ENCODE measurements at places on chromosomes 11 and 22.
A peak's percentile ranks its signal among the peaks of the same experiment; 100 is the strongest.

DNA sequence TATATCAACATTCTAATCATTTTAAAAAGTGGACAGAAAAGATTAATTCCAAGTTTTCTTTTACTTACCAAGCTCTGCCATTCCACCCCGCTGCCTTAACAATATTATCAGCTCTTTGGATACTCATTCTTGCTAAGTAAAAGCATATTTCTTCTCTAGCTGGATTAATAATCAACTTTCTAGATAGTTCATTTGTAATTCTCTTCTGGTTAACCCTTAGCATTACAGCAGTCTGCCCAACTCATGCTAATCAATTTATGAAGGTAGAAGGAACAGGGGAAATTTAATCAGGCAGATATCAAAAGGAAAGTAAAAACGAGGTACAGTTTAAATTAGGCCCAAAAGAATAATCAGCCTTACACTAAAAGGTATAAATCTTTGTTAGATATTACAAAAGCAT, 41.0 kb upstream of the SOX6 start:
- no peak for DNase-seq

DNA sequence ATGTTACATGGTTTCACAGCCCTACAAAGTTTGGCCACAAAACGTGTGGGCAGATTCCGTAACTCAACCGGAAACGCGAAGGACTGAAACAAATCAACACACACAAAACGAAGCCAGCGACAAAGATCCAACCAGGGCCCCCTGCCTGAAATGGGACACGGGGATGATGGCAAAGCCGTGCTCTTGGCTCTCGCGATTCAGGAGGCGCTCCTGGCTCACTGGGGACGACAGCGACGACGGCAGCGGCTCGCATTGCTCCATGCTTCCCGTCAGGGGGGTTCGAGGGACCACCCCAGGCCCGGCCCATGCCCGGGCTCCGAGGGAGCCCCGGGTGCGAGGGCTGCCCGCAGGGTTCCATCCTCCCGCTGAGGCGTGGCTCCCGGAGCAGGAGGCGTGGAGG, 4786.8 kb upstream of the OR11H1 start:
- no peak for DNase-seq

DNA sequence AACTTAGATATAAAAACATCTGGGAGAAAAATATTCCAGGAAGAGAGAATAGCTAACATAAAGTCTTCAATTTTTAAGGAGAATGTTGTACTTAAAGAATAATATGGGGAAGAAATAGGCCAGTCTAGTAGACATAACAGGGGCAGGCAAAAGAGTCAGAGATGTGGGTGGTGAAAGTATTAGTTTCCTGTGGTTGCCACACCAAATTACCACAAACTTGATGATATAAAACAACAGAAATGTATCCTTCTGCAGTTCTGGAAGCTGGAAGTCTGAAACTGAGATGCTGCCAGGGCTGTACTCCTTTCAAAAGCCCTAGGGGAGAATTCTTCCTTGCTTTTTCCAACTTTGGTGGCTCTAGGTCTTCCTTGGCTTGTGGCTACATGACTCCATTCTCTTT, 1309.7 kb downstream of the LRRC4C start:
- no peak for DNase-seq

- DNase-seq: no peak
Measured at GRCh38 chr22:39489094-39490068, 12.7 kb upstream of the MIEF1 start.

DNA sequence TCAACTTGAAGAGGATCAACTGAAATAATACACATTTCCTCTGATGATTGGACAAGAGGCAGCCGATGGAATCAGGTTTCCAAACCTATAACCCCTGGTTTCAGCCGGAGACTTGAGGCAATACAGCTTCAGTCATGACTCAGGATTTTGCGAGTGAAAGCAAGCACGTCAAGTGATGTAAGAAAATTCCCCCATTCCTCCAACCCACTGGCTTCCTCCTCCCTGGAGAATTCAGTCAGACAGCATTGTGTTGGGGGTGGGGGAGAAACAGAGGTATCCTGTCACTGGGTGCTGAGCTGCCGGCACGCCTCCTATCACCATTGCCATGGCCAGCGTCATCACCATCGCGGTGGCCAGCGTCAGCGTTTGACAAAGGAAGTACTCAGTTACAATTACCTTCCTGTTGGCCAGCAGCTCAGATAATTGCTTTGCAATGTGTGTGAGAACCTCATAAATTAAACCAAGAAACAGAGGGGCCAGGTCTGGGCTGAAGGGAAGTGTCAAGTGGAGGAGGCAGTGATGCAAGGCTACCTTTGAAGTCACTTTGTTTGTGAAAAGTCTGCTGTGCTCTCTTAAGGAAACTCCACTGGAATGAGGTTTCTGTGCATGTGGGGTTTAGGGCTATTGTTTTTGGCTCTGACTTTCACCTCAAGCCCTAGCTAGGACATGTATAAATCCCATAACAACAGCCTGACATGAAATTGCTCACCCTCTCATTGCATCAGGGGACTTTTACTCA, 50.2 kb downstream of the LIF start:
- DNase-seq: peak; percentile 95

GRCh38 chr11:74347381-74347780, 35.9 kb upstream of the P4HA3 start:
- DNase-seq: peak; percentile 60

- no peak for DNase-seq
Measured at GRCh38 chr11:68750195-68751003, 921 bp downstream of the TESMIN start.

DNA sequence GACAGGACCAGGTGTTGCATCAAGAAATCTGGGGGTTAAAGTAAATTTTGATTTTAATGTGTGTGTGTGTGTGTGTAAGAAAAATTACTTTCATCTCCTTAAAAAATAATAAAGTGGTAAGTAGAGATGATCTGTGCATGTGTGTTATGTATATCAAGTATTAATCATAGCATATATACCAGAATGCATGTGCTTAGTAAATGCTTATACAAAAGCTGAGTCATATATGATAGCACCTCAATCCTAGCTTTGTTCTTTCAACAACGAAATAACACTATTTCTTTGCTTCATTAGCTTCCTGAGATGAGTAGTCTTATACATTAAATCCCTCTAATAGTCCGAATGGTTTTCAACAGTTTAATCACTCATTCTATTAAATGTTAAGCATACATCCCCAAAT, 899.6 kb upstream of the ANO3 start:
- DNase-seq: no peak

DNA sequence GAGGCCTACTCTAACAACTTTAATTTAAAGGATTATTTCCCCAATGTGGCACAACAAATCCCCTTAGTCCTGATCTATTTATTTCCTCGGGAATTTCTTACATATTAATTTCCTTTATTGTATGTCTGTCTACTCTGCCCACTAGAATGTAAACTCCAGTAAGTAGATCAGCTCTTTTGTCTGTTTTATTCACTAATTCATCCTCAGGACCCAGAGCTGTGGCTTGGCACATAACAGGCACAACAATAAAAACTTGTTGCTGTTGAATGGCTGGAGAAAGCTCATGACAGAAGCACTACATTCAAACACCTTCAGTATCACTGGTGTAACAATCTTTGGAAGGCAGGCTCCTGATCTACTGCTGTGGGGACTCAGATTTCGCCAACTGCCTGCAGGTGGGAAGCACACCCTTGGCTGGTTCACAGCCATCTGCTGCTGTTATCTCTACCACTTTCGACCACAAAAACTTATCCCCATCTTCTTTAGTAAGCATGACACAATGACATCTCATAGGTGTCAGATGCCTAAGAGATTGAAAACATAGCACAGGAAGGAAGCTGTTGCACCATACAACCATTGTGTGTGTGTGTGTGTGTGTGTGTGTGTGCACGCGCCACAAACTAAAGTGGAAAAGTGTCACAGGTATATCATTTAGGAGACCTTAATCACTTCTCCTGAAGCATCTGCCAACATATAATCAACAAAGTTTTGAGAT, 11.9 kb downstream of the HIRA start:
- no peak for DNase-seq

GRCh38 chr11:20501252-20501651, 98.2 kb upstream of the SLC6A5 start:
- no peak for DNase-seq

DNA sequence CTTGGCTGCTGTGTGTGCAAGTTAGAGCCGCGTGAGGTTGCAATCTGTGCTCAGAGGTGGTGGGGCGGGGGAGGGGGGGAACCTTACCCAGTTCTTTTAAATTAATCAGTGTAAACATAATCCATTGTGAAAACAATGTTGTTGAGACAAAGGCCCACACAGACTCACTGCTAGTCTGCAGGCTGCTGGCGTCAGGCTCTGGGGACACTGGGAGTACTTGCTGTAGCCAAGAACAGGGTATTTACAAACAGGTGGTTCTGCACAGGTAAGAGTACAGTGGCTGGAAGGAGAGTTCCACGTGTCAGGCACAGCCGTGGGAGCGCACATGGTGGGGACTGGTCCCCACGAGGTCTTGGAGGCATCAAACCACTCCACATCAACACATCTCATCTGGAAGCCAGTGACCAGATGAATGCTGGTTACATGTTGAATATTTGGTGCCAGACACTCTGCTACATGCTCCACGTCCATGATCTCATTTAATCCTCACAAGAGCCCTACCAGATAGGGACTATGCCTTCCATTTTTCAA, 27.4 kb downstream of the SCUBE1 start:
- no peak for DNase-seq

DNA sequence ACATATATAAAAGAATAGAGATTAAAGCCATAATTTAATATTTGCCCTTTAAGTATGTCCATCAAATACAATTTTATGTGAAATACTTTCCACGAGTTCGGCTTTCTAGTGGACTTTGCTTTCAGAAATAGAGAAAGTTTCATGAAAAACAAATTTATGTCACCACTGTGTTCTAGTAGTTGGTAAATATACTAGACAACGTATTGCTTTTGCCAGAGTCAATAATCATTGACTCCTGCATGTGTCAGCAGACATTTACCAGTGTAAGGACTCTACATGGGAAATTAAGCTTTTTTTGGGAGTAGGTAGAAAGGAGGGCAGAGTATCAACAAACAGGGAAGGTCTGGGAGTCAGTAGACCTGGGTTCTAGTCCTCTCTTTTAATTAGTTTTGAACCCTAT, 32.3 kb upstream of the CAT start:
- no peak for DNase-seq

GRCh38 chr11:9651899-9652748, 11.8 kb upstream of the SWAP70 start:
- peak; percentile 84 for DNase-seq

DNA sequence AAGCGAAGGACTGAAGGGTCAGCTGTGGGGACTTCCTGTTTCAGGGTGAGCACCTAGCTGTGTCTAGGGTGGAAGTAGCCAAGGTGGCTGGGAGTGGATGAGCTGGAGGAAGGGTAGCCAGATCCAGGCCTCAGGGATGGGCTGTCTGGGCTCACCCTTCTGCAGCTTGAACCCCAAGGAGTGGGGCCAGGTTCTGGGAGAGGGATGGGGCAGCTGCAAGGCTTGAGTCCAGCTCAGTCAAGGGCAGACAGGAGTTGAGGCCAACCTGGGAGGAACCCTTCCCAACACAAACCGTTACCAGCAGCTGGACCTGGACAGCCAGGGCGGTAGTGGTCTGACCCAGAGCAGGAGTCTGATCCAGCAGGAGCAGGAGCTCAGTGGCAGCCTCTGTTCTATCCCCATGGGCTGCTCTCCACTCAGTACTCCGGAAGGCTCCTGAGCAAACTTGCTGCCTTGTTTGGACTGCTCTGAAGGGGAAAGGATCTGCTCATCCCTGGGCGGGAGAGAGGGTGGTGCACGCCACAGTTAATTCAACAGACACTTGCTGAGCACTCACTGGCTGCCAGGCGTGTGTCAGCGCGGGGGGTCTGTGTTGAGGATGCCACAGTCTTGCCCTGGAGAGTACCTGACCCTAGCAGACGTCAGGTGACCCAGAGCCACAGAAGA, 53.8 kb upstream of the THY1 start:
- DNase-seq: no peak

DNA sequence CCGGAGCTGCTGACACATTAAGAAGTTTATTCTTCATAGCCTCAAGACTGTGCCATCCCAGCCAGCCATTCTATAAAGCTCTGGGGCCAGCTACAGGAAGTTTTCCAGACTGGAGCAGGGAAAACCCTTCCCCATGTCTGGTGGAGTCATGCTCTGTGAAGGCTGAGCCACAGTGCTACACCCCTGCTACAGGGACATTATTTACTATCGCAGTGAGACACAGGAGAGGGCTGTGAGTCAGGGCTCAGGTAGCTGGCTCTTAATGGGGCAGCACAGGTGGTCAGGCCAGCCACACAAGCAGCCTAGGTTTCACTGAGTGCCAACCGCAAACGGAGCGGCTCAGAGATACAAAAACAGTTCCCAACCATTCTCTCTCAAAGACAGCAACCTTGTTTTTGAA, 12.1 kb downstream of the HPS4 start:
- peak; percentile 92 for DNase-seq

DNA sequence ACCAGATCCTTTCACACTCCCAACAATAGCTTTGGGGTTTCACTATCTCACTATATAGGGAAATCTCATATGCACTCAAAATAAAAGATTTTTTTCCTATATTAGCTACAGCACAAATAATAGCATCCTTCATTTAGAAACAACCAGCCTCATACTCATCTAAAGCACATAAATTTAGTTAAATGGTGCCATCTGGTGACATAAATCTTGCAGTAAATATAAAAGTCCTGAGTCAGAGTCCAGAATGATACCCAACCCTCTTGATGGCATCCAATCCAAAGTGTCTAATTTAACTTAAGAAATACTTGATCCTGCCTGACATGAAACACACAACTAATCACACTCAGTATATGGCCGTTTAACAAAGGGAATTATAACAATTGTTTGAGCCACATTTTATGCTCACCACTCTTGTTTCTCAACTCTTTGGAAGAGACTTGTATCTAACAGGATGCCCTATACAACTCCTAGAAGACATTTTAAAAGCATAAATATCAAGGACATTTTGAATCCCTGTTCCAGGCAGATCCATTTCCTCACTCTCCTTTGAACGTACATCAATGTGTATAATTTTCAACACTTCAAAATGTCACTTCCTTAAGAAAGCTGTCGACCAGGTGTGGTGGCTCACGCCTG, 36.2 kb downstream of the DLG2 start:
- no peak for DNase-seq

- no peak for DNase-seq
Measured at GRCh38 chr11:122852796-122853160, 14.5 kb downstream of the CRTAM start.

GRCh38 chr11:12567746-12568460, 106.3 kb upstream of the TEAD1 start:
- no peak for DNase-seq

- no peak for DNase-seq
Measured at GRCh38 chr11:68202165-68202564, 10.9 kb downstream of the KMT5B start.

DNA sequence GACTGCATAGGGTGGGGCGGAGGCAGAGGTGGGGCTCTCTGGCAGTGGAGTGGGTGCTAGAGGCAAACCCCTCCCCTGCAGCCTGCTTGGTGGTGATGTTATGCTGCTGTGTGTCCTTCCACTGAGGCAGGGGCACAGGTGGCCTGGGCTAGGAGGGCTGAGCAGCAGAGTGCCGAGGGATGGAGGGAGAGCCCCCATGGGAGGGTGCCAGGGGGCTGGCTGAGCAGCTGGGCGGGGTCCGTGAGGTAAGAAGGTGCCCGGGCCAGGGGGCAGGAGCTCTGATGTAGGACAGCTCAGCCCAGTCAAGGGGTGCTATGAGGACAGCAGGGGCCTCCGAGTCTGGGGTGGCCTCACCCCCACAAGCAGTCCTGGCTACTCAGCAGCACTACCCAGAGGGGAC, 4.2 kb downstream of the CLDN5 start:
- no peak for DNase-seq

GRCh38 chr11:60766547-60766946, 9.9 kb downstream of the MS4A15 start:
- no peak for DNase-seq
